HFF-Myc (cell line): ENCODE measurements at places on chromosomes 3 and 15.

DNA sequence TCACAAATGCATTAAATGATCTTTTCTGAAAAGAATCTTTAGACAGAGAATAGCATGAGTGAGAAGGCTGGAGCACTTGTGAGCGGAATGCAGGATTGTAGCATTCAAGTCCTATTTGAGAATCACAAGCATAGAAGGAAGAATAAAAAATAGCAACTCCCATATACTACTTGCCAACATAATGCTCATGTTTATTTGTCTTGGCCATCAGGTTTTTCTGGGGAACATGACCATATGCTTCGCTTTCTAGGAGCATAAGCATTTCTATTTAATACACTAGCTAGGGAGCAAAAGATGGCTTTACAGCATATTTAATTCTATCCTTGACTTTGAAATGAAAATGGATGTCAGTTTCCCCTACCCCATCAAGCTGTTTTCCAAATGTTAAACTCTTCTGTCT, 170.3 kb upstream of the MITF start:
- DNase-seq, result no peak

GRCh38 chr15:26729581-26729980, 43.3 kb downstream of the GABRB3 start:
- no peak for DNase-seq

GRCh38 chr3:82736696-82737277, 975.3 kb upstream of the GBE1 start:
- no peak for DNase-seq

DNA sequence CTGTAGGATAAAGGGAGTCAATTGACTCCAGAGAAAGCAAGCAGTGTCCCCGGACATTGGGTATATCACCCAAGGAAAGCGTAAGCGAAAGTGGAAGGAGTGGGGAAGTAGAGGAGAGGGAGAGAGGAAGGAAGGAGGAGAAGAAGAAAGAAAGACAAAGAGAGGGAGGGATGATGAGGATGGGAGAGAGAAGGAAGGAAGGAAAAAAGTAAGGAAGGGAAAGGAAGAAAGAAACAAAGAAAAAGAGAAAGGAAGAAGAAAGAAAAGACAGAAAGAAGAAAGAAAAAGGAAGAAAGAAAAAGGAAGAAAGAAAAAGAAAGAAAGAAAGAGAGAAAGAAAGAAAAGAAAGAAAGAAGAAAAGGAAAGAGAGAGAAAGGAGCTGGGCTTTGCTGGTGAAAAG, 839 bp downstream of the DNASE1L3 start:
- DNase-seq, result no peak

DNA sequence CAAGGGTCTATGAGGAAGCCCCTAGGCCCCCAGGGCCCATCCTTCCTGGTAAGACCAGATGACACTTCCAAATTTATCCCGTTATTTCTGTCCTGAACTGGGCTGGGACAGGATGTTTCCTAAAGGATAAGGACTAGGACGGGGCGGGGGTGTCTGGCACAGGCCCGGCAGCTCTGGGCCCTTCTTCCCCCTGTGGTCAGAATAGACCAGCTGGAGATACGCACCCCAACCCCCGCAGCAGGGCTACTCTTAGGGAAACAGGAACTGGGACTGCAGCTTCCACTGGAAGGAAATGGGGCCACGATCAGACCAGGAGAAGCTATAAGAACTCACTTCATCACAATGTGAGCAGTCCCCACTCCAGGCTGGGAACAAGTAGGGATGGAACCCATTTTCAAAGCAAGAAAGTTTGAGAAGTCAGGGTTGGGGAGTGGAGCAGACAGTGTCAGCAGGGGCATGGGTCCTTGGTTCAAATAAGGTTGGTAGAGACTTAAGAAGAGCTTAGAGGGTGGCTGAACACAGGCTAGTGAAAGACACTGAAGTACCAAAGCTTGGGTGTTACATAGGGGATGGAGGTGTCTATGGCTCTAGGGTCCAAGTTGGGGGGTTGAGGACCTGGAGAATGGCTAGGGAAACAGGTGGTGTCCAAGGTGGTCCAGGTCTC, 1.1 kb downstream of the NCKIPSD start:
- no peak for DNase-seq

- DNase-seq, result no peak
Measured at GRCh38 chr15:100692246-100692645, 89.9 kb downstream of the ASB7 start.

DNA sequence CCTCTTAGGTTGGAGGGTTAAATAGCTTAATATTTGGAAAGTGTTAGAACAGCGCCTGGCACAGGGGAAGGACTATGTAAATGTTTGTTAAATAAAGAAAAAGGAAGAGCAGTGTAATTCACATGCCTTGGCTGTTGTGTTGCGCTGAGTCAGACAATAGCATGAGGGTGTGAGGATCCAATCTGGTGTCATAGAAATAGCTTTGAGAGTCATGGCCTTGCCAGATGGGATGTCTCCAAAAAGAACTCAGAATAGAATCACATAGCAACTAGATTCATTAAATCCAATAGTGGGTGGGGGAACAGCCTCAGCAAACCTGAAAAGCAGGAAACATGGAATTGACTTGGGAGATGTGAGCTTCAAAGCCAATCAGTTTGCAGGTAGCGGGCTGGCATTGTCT, 3.9 kb upstream of the RBSN start:
- DNase-seq, result no peak

DNA sequence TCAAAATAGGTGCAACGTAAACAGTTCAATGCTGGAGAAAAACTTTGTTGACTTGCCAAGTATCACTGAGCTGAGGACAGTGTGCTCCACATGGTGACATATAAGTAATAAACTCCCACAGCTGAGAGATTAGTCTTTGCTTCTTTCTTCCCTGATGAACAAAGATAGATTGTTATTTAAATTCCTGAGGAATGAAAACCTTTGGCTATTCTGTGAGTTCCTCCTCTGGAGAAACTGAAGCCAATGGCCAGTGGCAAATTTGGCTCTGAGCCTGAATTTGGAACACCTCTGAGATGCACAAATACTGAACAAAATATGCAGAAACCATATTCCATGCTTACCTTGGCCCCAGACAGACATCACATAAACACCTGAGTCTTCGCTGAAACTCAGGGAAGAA, 63.3 kb downstream of the RPL22L1 start:
- no peak for DNase-seq

DNA sequence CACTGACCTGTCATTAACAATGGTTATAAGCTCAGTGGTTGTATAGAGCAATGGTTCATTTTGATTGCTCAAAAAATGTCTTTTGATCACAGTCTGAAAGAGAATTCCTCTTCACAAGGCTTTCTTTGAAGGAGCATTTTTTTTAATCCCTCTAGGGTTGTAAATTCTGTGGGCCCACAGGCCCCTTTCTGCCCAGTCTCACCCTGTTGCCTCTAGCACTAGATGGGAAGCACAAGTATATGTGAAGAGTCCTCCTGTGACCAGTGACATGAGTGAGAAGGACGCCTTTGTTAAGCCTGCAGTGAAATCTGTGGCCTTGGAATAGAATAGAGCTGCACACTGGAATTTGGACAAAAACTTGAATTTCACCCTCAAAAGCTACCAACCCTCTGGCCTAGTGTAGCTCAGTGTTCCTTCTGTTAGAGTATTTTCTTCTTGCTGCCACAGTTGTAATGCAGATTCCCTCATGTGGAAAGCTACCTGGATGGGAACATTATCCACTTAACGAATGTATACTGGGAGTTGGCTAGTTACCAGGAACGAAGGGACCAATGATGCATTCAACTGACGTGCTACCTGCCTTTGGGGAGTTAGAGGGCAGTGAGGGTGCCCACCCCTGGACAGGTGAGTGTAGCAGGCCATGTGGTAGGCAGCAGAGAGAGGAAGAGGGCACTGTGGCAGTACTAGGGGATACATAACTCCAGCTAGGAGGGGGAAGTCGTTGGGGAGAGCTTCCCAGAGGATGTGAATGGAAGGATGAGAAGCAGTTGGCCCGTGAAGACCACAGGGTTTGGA, 28.3 kb upstream of the RYR3 start:
- no peak for DNase-seq

- no peak for DNase-seq
Measured at GRCh38 chr3:195708626-195709481, 11.9 kb upstream of the MUC20 start.
